H9 (cell line): ENCODE measurements at places on chromosomes 4 and X.

GRCh38 chr4:73704314-73705055 is 35.9 kb upstream of the CXCL8 start:
- DNase-seq = no peak

- no peak for DNase-seq
Observed at GRCh38 chr4:10731162-10731561, 46.6 kb upstream of the CLNK start.

GRCh38 chrX:43643662-43644061 is 12.4 kb upstream of the MAOA start:
- DNase-seq = no peak

DNA sequence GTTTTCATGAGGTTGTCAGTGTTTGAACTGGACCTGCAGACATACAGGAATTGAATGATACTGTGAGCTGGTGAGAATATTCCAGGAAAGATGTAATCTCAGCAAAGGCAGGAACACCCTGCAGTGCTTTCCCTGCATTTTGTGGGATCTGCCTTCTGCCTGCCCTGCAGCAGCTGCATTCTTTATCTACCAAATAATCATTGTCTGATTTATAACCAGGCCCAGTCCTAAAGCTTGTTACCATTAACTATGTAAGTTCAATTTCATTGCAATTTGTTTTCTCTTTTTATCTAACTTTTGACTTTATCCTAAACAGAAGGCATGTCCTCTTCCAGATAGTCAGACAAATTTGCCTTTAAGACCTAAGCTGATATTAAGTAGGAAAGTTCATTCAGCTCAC is 99.8 kb upstream of the NOCT start:
- no peak for DNase-seq

- DNase-seq = peak; percentile 77
Observed at GRCh38 chr4:140595065-140595464, 26.3 kb upstream of the UCP1 start.

DNA sequence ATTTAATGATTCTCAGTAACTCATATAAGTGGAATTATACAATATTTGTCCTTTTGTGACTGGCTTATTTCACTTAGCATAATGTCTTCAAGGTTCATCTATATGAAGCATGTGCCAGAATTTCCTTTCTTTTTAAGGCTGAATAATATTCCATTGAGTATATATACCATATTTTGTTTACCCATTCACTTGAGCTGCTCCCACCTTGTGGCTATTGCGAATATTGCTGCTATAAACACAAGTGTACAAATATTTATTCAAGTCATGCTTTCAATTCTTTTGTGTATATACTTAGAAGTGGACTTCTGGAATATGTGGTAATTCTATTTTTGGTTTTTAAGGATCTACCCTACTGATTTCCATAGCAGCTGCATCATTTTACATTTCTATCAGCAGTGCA is 219.1 kb downstream of the MID1 start:
- DNase-seq = no peak

DNA sequence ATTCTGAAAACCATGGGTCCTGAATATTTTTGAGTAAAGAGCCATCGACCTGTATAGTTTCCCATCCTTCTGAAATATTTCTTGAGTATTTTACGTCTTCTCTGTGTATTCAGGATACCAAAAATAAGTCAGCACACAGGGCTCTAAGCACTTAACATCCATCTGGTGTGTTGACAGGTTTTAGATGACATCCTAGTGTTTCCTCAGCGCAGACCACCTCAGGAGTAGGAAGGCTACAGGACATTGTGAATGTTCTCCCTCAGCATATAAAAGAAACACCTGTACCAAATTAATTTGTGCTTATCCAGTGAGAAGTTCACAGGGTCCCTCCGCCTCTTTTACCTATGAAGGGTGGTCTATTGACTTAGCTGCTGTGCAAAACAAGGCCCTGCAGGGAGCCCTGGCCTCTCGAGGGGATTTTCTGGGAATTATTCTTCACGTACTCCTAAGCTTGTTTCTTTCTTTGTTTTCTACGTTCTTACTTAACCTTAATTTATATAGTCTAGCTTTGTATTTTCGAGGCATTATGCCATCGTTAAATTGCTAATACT is 241.8 kb downstream of the FBXO8 start:
- no peak for DNase-seq

DNA sequence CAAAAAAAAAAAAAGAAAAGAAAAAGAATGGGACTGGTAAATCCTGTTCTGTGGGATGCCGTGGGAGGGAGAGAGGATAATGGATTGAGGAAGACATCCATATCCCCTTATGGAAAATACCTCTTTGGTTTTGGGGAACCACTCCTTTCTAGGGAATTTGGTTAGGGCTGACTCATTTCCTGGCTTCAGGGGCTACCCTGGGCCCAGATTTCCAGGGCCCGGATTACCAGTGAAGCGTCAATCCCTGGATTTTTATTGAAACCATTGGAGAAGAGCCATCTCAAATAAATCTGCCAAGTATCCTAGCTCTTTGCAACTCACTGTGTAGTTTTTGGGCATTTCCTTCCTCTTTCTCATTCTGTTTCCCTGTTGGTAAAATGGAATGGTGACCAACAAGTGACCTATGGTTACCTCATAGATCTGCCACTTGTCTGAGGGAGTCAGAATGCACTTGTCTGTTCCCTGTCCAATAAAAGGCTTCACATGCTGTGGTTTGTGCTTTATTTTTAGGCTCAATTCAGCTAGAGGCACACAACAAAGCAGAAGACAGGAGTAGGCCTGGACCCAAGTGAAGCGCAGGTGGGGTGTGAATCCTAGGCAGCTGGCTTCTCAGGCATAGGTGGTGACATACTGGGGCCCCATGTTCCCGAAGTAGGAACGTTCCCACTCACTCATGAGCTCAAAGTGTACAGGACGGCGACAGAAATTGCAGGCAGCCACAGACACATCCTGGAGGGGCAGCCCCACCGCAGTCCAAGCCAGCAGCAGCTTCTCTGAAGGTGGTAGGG is 8.6 kb downstream of the APEX2 start:
- DNase-seq = no peak

DNA sequence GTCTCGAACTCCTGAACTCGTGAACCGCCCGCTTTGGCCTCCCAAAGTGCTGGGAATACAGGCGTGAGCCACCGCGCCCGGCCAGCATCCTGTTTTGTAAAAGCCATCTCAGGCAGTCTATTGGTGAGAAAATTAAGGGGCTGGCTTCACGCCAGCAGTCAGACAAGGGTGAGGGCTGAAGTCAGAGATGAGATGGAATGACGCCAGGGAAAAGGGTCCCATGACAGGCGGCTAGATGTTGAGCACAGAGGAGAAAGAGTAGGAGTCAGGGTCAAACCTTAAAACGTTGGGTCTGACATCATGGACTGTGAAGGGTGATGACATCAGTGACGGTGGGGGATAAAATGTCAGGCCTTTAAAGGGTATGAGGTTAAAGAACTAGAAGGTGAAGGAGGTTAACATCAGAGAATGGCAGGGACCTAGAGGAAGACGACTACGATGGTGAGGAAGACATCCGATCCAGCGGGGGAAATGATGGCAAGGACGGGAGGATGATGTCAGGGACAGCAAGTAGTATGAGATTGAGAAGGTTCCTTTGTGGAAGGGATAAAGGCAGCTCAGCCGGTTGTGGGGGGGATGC is 504 bp upstream of the RBM3 start:
- DNase-seq = no peak

- DNase-seq = no peak
Observed at GRCh38 chr4:2795300-2795892, 2.5 kb downstream of the SH3BP2 start.

DNA sequence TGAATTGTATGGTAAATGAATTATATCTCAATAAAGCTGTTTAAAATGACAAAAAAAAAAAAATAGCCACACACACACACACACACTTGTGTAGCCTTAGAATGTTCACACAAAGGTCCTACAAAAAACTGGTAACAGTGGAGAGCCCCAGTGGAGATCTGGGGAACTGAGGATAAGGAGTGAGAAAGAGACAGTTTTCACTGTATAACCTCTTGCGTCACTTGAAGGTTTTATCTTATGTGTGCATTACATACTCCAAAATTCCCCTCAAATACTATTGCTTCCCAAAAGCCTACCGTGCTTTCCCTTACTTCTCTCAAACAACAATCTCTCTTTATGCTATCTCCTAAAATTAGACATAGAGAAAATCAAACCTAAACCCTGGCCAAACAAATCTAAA is 67.8 kb downstream of the SMC1A start:
- no peak for DNase-seq

DNA sequence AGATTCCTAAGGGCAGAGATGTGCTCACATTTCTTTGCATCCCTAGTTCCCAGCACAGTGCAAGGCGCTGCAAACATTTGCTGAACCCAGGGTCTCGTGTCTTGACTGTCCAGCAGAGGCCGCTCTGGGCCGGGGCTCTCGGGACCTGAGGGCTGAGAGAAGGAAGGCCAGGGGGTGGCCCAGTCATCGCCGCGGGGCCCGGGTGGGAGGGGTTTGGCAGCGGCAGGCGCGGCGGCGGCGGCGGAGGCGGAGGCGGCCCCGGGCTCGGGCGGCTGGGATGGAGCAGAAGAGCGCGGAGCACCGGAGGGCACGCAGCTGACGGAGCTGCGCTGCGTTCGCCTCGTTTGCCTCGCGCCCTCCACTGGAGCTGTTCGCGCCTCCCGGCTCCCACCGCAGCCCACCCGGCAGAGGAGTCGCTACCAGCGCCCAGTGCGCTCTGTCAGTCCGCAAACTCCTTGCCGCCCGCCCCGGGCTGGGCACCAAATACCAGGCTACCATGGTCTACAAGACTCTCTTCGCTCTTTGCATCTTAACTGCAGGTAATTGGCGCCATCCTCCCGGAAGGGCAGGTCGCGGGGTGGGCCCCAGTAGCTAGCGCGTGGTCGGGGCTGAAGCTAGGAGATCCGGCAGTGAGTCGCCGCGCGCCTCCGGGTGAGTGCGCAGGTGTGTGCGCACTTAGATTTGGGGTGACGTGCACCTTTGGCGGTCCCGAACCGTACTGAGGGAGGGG is at the start of gene PARM1:
Gene PARM1, plus strand, starts transcription at position 285 of the 730 bp plus-strand sequence. Its CDS starts 212 bp downstream, at position 497.
- DNase-seq = peak; percentile 94

DNA sequence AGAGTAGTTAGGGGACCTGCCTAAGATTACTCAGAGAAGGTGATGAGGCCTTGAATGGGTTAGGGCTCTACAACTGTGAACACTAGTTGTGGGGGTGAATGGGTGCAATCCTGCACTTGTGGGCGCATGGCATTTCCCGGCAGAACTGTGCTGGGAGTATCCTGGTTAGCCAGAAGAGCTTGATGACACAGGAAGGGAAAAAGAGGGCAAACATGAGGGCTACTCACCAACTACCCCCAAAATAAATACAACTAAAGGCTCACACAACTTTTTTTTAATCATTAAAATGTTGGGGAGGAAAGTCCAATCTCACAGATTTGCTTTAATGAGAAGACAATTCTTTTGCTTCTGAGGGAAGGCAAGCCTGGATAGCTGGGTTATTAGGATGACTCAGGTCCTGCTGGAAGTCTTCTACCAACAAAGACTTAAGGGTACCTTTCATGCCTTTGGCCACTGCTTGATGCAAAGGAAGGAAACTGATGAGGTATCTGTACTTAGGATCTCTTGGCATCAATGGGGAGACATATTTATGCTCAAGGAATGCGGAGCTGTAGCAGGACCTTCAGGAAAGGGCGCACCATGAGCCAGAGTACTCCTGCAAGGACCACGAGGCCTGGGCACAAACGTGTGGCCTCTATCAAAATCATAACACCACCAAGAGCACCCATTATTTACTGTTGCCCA is 2.6 kb downstream of the PHKA2 start:
- DNase-seq = no peak

- no peak for DNase-seq
Observed at GRCh38 chrX:17591741-17592110, 145.6 kb upstream of the SCML1 start.

GRCh38 chr4:1407657-1408333 is 1.6 kb upstream of the NKX1-1 start:
- peak; percentile 22 for DNase-seq
